ENCODE measurements at places on chromosomes 12 and 14.

DNA sequence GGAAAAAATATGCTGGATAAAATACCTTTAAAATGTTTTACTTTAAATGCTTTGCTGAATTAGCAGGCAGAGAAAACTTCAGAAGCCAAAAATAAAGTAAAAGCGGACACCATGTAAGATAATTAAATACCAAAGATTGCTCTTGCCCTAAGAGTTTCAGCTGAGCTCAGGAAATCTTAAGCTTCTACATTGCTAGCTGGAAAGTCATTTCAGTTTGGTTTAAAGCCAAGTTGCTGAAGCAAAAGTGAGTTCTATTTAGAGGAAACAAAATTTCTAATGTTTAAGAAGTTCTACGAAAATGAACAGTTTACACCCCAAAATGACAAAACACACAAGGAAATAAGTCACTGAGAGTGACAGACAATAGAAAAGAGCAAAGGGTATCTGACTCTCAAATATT is 310.0 kb downstream of the ADAMTS20 start:
- no peak for DNase-seq

- DNase-seq, result no peak
These were observed 2.0 kb downstream of the AQP2 start for GRCh38 chr12:49952391-49953055.

GRCh38 chr14:53915364-53916014 is 41.1 kb downstream of the BMP4 start:
- no peak for DNase-seq

DNA sequence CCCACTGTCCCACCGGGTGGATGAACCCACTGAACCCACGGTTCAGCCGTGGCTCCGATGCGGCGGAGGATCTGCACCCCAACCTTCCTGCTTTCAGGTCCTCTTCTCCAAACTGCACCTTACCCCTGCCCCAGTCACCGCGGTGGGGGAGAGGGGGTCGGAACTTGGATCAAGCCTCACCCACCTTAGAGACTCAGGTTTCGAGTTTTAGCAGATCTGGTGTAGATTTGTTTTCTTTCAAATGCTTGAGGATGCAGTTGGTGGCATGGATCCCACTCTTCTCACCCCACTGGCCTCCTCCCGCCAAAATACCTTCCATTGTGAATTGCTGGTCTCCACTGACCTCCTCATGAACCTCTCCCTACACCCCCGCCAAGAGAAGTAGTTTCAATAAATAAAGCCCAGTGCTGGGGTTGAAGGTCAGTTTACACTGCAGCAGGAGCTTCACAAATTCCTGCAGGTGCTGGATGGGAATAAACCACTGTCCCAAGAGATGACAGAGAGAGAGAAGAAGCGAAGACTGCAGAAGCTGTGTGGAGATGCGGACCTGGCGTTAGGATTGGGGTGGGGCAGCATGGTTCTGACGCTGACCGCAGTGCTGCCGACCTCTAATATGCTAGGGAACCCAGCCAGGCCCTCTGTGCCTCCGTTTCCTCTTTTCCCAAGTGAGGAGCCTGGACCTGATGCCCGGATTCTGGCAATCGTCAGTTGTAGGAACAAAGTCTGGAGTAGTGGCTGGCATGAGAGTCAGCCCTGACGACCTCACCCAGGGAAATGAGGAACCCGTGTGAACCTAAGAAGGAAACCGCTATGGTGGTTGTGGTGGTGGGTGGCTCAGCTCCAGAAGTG is 7.4 kb downstream of the TTC6 start:
- no peak for DNase-seq

DNA sequence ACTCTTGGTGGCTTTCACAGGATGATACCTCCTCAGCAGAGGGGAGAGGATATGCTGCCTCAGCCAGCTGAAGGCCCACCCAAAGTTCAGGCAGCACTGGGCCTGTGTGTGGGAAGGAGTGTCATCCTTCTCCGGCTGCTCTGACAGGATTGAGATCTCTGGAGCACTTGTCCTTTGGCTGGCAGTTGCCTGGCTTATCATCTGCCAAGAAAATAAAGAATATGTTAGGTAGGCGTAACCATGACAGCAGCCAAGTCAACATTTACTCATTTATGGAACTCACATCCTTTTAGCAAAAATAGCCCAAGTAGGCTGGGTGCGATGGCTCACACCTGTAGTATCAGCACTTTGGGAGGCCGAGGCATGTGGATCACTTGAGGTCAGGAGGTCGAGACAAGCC is 68.5 kb downstream of the PPFIBP1 start:
- no peak for DNase-seq

DNA sequence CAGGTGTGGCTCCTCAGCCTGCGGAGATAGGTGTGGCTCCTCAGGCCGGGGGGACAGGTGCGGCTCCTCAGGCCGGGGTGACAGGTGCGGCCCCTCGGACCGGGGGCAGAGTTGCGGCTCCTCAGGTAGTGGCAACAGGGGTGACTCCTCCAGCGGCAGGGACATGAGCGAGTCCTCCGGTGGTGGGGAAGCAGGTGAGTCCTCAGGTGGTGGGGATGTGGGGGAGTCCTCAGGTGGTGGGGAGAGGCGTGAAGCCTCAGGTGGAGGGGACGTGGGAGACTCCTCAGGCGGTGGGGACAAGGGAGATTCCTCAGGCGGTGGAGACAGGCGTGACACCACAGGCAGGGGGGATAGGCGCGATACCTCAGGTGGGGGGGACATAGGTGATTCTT is 9.2 kb downstream of the KMT2D start:
- no peak for DNase-seq

DNA sequence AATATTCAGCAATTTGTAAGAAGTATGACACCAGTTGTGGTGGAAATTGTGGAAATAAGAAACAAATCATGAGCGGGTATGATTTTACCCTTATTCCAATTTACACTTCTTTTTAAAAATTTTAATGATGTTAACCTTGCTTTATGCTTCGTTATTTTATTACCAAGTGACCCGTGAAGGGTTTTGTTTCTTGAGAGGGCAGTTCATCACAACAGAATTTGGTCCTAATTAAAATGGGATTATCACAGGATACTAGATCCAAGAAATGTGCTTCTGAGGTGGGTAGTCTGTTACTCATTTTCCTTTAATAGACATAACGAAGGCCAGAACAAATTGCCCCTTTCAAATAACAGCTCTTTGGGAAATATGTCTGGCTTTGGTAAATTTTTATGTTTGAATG is 25.5 kb upstream of the RASSF8 start:
- peak; percentile 39 for DNase-seq

- peak; percentile 71 for DNase-seq
These were observed 95.9 kb downstream of the OTOGL start for GRCh38 chr12:80195074-80195726.

DNA sequence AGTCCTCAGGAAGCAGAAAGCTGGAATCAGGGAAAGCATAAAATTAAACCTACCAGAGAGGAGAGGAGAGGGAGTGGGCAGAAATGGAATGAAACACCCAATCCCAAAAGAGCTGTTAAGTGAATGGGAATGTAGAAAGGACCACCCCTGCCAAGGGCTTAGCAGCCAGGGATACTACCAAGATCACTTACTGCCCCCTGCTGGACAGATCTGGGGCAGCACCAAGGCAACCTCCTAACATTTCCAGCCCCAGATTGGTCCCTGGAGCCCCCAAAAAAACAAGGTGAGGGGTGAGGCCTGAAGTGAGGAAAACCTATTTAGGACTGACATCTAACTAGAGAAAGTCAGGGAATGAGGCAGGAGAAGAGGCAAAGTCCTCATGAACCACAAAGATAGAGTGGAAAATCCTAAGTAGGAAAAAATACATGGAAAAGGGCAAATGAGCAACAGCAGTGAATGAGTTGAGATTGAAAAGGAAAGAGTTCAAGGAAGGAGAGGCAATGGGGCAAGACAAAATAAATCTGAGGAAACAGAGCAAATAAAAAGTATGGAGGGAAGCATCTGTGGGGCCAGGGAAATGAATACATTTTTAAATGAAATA is 11.2 kb upstream of the FKBP11 start:
- peak; percentile 90 for DNase-seq

- DNase-seq, result peak; percentile 93
These were observed at the start of gene SLC48A1 for GRCh38 chr12:47773062-47773857. TSS of gene SLC48A1 (plus strand) at chr12:47773238. CDS start at chr12:47773305, 67 bp downstream.

DNA sequence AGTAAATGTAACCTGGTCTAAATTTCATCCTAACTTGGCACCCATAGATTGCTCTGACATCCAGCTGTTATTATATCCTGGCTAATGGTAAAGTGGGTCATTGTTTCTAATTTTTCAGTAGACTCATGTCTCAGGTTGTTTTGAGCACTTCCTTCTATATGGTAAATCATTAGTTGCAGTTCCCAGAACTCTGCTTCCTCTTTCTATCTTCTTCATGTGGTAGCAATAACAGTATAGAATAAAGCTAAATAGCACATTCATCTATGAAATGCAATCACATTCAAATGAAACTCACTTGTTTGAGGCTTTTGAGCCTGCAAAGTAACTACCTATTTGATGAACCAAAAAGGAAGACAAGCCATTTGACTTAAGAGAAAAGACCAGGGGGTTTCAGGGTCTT is 65.1 kb upstream of the GZMB start:
- no peak for DNase-seq

- DNase-seq, result no peak
These were observed 129.4 kb downstream of the TSPAN9 start for GRCh38 chr12:3206536-3207072.

- DNase-seq, result no peak
These were observed 74.7 kb downstream of the TRIM9 start for GRCh38 chr14:51020024-51020710.

- DNase-seq, result peak; percentile 86
These were observed 25.4 kb upstream of the PLEKHG6 start for GRCh38 chr12:6285063-6285477.
